ENCODE measurements at places on chromosomes 5 and 9.

DNA sequence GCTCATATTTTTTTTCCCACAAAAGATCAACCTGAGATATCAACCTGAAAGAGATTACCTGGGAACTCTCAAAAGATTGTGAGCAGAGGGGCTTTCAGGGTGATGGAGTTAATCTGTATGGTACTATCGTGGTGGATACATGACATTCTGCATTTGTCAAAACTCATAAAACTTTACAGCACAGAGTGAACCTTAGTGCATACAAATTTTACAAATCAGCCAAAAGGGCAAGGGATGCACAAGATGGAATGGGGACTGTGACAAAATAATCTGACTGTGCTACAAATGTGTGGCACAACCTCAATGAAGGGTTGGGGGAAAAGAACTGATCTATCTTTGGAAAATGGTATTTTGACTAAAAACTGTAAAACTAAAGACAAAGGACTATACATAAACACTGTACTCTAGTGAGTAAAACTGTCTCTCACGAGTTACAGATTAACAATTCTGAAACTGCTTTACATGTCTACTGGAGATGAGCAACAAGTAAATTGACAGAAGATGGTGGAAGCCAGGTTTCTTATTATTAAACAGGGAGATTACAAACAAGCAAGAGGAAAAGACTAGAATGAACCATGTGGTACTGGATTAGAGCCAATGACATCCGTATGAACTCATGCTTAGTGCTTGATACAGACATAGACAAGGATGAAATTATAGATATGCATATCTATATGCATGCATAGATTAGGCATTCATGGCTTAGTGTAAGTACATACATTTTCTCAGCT is 24.8 kb upstream of the RLN1 start:
- DNase-seq = no peak

DNA sequence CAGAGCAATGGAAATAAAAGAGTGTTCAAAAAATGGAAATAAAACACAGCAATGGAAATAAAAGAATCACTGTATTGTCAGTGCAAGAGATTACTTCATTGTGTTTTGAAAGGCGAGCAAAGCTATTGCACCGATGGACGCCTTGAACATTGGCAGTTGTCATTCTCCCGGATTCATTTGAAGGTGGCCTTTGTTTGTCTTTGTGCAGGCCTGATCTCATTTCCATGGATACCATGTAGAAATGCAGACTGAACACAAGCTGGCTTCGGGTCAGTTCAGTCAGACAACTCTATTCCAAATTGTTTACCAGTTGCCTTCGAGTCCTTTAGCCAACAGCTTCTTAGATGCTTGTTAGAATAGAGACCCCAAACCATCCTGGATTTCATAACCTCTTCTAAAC is 8.3 kb downstream of the ITGA2 start:
- no peak for DNase-seq

- DNase-seq = peak; percentile 77
Observed at GRCh38 chr9:95510709-95511615, 5.8 kb downstream of the PTCH1 start.

GRCh38 chr9:93673839-93674334 is 97.5 kb downstream of the PHF2 start:
- no peak for DNase-seq

Measured in SHP77 (cell line).